Stromal cell of bone marrow (primary cell): ENCODE measurements at places on chromosomes 7 and 10.

DNA sequence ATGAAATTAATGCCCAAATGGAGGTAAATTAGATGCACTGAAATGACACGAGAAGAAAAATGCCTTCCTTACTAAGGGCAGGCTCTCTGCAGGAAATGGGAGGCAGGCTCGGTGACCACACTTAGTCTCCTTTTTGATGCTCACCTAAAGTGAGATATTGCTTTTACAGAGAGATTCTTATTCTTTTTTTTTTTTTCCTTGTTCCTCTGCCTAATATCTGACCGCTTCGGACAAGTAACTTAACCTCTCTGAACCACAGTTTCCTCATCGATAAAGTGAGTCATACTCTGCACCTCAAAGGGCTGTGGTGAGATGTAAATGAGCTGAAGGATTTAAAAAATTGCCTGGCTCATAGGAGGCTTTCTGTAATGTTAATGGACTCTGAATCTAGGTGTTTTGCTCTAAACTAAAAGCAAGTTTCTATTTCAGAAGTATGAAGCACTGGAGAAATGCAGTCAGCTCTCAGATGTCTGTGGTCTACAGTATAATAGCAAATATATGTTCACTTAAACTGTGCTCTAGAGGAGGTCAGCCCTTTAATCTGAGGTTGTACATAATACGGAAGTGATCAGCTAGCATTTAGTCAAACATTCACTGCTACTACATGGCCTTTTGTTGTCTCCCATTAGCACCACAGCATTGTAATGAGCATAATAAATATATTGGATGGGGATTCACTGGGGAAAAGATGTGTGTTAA is 23.2 kb downstream of the NKX2-3 start:
- no peak for DNase-seq

DNA sequence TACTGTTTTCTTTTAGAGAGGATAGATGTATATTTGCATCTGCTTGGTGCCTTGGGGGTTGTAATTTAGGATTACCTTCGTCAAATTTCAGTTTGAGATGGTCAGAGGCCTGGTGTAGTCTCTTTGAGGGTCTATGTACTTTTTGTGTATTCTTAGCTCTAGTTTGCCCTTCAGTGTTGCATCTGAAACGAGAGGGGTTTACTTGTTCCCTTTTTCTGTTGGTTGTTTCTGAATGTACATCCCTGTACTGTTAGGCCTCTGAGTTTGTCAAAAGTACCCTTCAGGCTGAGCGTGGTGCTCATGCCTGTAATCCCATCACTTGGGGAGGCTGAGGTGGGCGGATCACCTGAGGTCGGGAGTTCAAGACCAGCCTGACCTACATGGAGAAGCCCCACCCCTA is 60.0 kb downstream of the MLLT10 start:
- DNase-seq: no peak

DNA sequence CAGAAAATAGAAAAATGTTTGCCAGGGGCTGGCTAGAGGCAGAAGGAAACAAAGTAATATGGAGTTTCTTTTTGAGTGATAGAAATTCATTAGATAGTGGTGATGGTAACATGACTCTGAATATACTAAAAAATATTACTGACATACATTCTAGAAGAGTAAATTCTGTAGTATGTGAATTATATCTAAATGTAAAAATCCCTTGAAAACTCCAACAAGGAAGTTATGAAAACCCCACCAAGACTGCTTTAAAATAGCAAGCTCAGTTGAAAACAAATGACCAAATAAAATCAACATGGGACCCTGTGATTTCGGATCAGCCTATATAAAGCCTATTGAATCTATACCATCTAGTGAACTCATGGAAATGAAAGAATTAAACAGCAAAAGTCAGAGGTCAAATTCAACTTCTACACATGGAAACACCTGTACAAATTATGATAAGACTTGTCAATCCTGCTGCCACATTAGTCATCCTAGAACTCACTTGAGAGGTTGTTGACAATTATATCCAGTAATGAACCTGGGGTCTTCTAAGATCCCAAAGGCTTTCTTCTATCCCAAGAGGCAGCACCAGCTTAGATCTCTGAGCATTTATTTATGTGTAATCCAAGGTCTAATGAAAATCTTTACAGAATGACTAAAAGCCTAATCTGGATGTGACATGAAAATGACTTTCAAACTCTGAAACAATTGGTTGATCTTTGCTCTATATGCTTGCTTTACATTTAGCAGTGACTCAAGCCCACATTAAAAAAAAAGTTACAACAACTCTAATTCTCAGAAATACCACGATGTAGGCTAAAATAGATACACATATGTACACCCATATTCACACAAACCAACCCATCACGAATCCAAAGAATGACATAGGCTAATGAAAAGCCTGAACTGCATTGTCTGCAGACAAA is 59.3 kb downstream of the OSBPL3 start:
- DNase-seq: no peak

GRCh38 chr10:68561865-68562649 is 1.9 kb downstream of the TET1 start:
- DNase-seq: no peak
